Purkinje cell (primary cell): ENCODE measurements at places on chromosomes 3 and 15. TPM values are rescaled to one million over a fixed set of nuclear protein-coding genes. Genes with fewer than 3 reads are reported as not detected.

Gene SCN5A
- not detected in 2 replicates for polyA plus RNA-seq

Gene FMN1
- 0.91 TPM in 1 of 2 replicates, not detected in the other for polyA plus RNA-seq

Gene DOCK3
- 8.6 and 12.0 TPM in 2 replicates for polyA plus RNA-seq

Gene IL20RB
- polyA plus RNA-seq: not detected in 2 replicates

Gene LSAMP
- 12.8 and 39.6 TPM in 2 replicates for polyA plus RNA-seq

Gene EOMES
- polyA plus RNA-seq: 0.18 and 0.52 TPM in 2 replicates

Gene NPAP1
- 0.47 TPM in 1 of 2 replicates, not detected in the other for polyA plus RNA-seq

Gene ALG1L2
- 0.46 and 0.47 TPM in 2 replicates for polyA plus RNA-seq

Gene PLEKHO2
- polyA plus RNA-seq: 0.57 and 0.93 TPM in 2 replicates

Gene SEMA3G
- polyA plus RNA-seq: 0.20 TPM in 1 of 2 replicates, not detected in the other

Gene PPP1R14D
- not detected in 2 replicates for polyA plus RNA-seq
